ENCODE measurements at places on chromosomes 3 and 15.

GRCh38 chr15:64502151-64502550, 41.8 kb downstream of the ZNF609 start:
- DNase-seq = no peak

DNA sequence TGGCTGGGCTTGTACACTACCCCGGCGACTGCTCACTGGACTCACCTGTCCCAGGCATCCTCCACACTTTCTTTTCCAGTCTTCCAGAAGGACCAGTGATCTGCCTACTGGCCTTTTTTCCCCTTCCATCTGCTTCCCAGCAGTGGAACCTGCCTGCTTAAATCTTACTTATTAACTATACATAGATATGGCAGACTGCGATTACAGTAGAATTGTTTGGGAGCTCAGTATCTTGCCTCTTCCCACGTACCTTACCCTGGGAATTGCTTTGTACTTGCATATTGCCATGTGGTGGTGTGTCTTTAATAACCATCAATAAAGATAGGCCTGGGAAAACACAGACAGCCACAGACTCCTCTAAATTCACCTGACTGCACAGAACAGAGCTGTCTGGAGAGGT, 11.8 kb upstream of the HES1 start:
- no peak for DNase-seq

DNA sequence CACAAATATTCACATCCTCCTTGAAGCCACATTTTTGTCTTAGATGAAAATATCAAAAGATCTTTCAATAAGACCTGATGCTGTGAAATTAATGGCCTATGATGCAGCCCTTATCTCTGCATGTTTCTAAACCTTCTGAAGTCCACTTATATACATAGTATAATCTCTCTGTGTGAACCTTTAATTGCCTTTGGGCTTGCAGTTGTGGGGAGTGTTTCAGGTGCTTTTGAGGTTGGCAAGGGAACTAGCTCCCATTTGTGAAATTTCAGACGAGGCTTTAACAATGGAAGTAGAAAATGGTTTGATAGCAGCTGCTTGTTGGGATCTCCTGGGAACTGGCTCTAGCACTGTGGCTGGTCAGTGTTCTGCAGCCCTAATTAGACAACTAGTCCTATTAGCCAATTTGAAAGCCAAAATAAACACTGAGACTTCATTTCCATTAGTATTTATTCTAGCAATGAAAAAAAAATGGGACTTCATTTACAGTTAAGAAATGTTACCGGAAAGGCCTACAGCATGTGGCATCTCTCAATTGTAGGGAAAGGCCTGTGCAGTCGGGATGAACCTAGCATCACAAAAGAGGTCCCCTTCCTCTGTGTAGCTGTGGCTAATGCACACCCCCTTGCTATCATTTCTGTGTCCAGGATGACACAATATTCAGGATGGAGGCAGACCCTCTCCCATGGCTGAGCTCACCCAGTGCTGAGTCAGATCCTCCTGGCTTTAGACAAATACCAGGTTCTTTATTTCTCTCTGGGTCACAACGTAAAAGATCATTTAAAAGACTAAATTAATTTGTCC, 140.7 kb upstream of the TRIM42 start:
- no peak for DNase-seq

DNA sequence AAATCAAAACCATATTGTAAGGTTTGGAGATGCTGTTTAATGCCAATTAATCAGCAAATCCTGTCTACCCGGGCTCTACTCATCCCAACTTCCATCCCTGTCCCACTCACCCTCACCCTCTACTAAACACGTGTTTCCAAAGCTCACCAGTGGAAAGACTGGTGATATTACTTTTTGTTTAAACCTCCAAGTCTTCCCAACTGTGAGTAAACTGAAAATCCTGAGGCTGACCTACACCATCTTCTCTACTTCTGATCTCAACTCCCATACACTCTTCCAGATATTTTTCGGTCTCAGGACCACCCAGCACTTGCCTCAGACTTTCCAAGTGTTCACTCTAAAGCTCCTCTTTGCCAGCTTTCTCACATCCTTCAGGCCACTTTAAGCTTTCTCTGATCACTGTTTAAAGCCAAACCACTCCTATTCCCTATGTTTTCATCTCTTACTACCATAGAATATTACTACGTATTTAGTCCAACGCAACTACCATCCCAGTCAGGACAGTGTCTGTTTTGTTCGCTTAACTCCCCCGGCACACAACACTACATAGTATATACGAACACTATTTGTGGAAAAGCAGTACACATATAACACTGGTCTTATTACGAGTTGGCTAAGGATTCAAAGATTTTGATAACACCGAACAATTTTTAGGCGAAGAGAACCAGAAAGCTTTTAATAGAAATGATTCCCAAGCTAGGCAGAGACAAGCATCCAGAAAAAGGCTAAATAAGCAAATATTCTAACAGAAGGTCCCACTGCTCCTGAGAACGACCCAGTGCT, 684 bp downstream of the RPL4 start:
- DNase-seq = no peak

DNA sequence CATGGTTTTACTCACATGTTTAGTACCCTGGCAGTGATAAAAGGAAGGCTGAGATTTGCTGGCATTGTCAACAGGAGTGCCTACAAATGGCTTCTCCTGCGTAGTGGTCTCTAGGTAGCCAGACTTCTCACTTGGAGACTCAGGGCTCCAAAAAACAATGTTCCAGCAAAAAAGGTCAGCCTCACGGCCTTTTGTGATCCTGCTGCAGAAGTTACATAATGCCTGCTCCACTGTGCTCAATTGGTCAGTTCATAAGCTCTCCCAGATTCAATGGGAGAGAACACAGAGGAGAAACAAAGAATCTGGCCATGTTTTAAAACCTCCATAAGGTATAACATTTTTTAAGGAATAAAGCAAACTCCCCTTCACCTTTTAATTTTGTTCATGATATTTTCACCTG, 76.1 kb upstream of the CMSS1 start:
- DNase-seq = no peak

Measured in H54 (cell line).